Activated T-helper 1 cell treated with Interleukin-2 at 50 U/mL for 16 hours (primary cell): ENCODE measurements at places on chromosomes 3 and 15.

DNA sequence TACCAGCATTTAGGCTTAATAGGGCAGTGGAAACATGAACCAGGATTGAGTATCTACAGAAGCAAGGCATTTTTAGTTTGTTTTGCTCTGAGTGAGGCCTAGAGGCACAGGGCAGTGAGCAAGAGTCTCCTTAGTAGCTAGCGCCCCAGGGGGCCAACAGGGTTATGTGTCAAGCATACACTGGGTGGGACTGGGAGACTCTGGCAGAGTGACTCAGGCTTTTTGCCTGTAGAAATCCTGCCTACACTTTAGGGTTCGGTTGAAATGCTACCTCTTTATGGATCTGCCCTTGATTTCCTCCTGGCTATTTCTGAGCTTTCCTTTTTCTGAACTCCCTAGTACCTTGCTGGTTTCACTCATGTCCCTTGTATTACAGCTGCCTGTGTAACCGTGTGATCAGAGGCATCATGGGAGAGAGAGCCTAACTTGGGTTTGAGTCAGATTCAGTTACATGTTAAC lies 72.2 kb downstream of the TOP2B start:
- DNase-seq = no peak

- DNase-seq = no peak
Measured at GRCh38 chr15:34582461-34583371, 735 bp downstream of the GOLGA8B start.

- no peak for DNase-seq
Measured at GRCh38 chr15:74402337-74402841, 31.4 kb downstream of the SEMA7A start.

DNA sequence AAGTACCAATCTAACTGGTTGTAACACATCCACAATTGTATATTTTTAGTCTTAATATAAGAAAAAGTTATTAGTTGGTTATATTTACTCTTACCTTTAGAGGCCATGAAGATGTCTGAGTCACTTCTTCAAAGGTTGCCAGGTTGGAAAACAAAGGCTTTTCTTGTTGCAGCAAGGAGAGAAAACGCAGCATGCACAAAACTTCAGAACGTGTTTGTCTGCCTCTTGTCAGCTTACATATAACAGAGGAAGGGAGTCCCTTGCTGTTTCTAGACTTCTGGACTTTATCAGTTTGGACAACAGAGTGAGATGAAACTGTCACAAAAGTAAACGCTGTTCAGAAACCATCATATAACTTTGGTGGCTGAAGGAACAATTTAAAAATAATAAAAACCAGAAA lies at the start of gene PLSCR5:
Gene PLSCR5 (minus strand): TSS at position 241 of the 400 bp plus-strand sequence. CDS start 134 bp downstream, at position 107.
- DNase-seq = no peak

GRCh38 chr3:100708644-100708988 lies 678 bp upstream of the TFG start:
- no peak for DNase-seq

GRCh38 chr3:14768881-14769280 lies 49.9 kb upstream of the FGD5 start:
- DNase-seq = no peak

DNA sequence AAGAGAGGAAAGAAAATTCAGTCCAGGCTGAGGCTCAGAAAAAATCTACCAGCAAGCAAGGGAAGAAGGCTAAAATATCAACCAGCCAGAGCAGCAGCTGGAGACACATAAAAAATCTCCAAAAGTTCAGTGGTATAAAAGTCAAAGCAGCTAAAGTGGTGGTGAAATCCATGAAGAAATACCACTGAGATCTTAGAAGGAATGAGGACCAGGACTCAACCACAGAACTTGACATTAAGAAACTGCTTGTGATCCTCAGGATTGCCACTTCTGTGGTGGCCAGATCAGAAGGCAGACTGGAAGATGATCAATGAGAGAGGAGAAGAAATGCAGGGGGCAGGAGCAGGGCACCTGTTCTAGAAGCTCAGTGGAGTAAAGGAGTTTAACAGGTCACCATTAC lies 22.5 kb downstream of the CNTN3 start:
- DNase-seq = no peak

GRCh38 chr3:65785065-65785645 lies 253.6 kb downstream of the MAGI1 start:
- DNase-seq = no peak

DNA sequence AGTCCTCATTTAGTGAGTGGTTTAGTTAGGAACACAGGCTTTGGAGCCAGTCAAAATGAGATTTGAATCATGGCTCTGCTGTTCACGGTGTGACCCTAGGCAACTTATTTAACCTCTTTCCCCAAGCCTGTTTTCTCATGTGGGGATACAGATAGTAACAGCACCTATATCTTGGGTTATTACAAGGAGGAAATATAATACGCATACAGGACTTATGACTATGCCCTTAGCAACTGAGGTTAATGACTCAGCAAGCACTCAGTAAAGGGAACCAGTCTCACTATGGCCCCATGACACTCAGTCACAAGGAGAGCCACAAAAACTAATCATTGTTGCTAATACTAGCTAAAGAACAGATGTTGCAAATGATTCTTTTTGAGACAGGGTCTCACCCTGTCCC lies 45.9 kb downstream of the SUMF1 start:
- DNase-seq = no peak

DNA sequence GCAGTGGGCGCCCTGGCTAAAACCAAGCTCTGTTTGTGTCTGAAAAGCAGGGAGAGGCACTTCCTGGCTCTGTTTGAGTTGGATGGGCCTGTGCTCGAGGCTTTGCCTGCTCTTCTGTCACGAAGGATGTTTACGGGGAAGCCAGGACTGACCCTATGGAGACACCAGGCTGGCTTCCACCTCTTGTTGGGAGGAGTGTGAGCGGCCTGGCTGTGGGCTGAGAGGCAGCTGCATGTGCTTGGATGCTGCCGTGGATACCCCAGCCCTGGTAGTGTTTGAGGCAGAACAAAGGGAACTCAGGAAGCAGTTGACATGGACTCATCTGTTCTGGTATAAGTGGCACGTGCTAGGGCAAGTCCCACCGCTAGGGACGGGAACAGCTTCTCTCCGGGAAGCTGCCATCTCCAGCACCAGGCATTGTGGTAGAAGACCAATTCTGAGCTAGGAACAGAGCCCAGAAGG lies 17.6 kb upstream of the SLC41A3 start:
- no peak for DNase-seq
